ENCODE measurements at places on chromosomes 3 and 15.

DNA sequence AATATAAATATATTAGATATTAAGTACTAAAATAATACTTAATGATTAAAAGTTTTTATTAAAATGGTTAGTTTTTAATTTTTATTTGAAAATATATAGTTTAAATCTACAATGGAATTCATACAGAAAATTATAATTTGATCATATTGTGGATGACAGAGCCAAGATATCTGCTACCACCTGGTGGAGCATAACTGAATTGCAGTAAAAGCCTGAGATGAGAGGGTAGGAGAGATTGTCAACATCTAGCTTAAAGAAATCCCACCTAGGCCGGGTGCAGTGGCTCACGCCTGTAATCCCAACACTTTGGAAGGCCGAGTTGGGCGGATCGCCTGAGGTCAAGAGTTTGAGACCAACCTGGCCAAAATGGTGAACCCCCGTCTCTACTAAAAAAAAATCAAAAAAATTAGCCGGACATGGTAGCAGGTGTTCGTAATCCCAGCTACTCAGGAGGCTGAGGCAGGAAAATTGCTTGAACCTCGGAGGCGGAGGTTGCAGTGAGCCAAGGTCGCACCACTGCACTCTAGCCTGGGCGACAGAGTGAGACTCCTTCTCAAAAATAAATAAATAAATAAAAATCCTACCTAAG lies 25.1 kb upstream of the CSTA start:
- peak; percentile 10 for DNase-seq

DNA sequence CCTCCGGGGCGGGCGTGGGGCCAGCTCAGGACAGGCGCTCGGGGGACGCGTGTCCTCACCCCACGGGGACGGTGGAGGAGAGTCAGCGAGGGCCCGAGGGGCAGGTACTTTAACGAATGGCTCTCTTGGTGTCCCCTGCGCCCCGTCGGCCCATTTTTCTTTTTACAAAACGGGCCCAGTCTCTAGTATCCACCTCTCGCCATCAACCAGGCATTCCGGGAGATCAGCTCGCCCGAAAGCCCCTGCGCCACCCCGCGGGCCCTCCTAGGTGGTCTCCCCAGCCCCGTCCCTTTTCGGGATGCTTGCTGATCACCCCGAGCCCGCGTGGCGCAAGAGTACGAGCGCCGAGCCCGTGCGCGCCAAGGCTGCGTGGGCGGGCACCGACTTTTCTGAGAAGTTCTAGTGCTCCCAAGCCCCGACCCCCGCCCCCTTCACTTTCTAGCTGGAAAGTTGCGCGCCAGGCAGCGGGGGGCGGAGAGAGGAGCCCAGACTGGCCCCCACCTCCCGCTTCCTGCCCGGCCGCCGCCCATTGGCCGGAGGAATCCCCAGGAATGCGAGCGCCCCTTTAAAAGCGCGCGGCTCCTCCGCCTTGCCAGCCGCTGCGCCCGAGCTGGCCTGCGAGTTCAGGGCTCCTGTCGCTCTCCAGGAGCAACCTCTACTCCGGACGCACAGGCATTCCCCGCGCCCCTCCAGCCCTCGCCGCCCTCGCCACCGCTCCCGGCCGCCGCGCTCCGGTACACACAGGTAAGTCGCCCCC lies at the start of gene THBS1:
Gene THBS1, plus strand, starts transcription at position 595 of the 757 bp plus-strand sequence. CDS start 779 bp downstream, outside the sequence.
- peak; percentile 76 for DNase-seq

GRCh38 chr3:55091381-55092225 lies 163.7 kb upstream of the LRTM1 start:
- no peak for DNase-seq

GRCh38 chr3:53555068-53555588 lies 60.7 kb downstream of the CACNA1D start:
- no peak for DNase-seq

DNA sequence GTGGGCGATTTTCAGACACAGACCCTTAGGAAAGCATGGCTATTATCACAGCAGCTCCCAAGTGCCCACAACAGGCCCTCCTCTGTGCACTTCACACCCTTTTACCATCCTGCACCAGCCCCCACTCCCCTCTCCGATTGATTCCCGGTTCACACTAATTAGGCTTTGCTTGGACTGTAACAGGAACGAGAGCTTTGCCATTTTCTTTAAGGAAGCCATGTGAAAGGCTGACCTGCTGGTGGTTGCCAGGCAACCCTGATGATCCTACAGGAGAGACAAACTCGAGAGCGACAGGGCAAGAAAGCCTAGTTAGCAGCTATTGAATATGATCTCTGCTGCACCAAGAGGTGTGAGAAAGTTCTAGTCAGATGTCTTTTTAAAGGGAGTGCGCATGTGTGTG lies 28.2 kb upstream of the DET1 start:
- DNase-seq = no peak

DNA sequence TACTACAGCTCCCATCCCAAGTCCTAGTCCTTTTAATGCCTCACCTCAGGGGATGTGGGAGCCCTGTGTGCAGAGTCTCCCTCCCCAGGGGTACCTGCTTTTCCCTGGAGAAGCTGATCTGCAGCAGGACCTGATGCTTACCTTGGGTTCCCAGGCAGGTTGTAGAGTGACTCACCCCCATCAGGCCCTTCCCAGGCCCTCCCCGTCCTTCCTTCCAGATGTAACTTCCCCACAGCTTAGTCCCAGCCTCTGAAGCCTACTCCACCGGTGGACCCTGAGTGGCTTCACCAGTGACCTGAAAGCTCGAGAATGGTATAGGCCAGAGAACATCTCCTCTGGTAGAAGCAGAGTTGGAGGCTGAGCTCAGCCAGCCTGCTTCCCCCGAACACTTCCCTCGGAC lies 254.2 kb upstream of the STT3B start:
- DNase-seq = no peak

DNA sequence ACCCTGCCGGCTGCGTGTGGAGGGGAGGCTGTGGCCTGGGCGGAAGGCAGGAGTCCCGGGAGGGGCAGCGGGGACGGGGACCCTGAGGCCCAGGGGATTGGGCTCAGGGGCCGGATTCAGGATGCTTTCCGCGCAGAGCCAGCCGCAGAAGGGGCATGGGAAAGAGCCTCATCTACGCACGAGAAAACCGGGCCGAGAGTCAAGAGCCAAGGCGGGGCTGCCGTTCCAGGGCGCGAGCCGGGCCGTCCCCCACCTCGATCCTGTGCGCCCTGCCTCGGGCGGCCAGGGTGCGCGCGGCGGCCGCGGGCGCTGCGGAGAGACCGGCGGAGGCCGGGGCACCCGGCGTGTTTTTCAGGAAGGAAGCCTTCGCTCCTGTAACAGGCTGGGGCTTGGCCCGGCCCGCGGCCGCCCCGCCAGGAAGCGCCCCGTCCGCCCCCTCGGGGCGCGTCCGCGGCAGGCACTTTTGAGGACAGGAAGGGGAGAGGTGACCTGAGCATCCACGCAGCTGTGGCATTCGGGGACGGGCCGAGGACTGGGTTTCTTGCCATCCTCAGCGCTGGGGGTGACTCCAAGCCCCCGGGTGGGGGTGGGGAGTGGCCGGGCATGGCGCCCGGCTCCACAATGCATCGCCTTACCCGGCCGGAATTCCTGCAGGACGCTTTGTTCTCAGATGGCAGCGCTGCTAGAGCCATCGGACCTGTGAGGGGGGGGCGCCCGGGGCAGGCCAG lies 62.3 kb upstream of the GATA2 start:
- no peak for DNase-seq

GRCh38 chr15:65081758-65082157 lies 5.2 kb downstream of the KBTBD13 start:
- DNase-seq = no peak

DNA sequence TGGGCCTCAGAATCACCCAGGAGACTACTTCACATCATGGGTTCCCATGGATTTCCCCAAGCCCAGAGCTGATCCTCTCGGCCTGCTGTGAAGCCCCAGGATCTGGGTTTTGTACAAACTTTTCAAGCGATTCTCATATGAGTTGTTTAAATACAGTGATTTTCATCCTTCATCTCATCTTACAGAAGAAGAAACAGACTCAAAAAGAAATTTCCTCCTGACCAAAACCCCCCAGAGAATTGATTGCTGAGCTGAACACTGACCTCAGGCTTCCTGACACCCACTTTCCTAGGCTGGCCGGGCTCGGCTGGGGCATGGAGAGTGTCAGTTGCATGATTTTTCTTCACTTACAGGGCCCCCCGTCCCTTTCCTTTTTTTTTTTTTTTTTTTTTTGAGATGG lies 60.3 kb downstream of the BDH1 start:
- DNase-seq = no peak

GRCh38 chr3:49295489-49296058 lies 18.5 kb upstream of the C3orf62 start:
- no peak for DNase-seq

GRCh38 chr3:98027085-98027446 lies 8.0 kb downstream of the GABRR3 start:
- DNase-seq = no peak

GRCh38 chr3:140236836-140237501 lies 302.0 kb downstream of the CLSTN2 start:
- DNase-seq = no peak

DNA sequence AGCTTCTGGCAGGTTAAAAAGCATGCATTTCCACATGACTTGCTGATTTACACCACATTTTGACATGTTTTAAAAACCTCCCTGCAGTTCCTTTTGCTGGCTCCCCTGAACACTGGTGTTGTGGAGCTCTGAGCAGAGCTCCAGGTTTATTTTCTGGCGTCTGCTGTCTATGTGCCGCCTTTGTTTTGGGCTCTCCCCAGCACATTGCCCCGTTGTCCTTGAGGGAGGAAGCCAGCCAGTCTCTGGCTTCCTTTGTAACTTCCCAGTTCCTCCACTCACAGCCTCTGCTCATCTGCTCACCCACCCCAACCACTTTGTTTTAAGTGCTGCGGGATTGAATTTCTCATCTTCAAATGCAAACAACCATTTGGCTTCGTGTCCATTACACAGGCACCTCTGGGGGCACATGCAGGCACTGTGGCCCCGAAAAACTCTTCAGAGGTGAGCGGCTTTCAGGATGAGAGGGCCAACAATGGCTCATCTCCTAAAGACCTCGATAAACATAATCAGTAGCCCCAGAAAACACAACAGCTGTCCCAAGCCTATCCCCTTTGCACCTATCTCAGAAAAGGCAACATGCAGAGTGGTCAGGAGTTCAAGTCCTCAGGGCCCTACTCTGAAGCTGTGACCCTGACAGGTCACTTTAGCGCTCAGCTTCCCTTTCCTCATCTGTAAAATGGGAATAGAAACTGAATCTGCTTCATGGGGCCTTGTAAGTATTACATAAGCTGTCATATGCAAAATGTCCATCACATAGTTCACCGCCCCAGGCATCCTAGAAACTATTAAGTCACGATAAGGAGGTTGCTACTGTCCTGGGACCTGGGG lies 1.3 kb upstream of the MEF2A start:
- DNase-seq = no peak

- DNase-seq = no peak
These were observed 36.4 kb downstream of the SEMA3G start for GRCh38 chr3:52408466-52408865.

DNA sequence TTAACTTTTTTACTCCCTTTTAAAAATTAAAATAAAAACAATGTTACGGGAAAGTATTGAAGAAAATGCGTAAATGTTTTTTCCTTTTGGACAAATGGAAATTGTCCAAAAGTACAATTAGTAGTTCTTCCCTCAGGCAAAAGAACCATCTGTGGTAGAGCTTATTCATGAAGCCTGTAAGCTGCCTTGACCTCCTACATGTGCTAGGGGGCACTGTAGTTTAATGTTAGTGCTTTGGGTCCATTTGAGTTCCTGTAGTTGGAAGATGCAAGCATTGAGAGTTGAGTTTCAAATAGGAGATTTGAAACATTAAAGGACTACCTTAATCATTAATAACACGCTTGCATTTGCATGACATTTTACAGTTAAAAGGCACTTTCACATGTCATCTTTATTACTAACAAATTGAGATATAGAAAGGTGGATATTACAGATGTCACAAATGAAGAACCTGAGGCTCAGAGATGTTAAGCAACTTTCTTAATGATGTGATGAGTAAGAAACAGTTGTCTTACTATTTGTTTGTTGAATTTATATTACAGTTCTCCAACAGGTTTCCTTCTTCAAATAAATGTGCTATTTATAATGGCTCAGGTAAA lies 1.8 kb upstream of the ZNF385D start:
- no peak for DNase-seq

- DNase-seq = no peak
These were observed 33.5 kb downstream of the TKT start for GRCh38 chr3:53222183-53222901.

DNA sequence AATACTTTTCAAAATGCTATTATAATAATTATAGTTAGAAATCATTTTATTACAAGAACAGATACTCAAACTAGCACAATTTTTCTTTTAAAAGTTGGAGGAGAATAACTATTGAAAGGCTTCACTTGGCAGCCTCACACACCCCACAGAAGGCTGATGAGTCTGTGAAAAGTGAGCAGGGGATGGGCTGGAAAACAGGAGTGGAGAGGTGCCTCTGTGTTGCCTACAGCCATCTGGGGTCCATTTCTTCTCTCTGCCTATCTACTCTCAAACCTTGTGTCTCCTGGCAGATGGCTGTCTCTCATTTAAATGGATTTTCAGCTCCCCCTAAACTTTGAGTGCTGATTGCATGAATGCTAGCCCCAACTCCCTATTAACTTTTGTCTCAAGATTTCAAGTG lies 230.8 kb downstream of the CLSTN2 start:
- no peak for DNase-seq
